Stimulated activated CD8-positive, alpha-beta memory T cell treated with anti-CD3 and anti-CD28 coated beads, Interleukin-15, amount 100 ng/mL, for 1 hour (primary cell): ENCODE measurements at places on chromosomes 11 and 22.

DNA sequence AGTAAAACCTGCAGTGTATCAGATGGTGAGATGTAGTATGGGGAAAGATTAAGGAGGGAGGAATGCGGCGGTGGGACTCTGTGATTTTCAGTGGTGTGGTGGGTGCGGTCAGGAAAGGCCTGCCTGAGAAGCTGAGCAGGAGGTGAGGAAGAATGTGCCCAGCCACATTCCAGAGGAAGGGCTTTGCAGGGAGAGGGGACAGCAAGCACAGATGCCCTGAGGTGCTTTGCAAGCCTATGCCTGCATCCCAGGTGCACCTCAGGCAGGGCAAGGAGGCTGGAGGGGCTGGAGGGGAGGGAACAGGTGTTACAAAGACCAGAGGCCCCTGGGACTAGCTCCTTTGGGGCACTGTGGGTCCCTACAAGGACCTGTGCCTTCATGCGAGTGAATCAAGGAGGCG lies 42.1 kb downstream of the MYO7A start:
- DNase-seq, result no peak

DNA sequence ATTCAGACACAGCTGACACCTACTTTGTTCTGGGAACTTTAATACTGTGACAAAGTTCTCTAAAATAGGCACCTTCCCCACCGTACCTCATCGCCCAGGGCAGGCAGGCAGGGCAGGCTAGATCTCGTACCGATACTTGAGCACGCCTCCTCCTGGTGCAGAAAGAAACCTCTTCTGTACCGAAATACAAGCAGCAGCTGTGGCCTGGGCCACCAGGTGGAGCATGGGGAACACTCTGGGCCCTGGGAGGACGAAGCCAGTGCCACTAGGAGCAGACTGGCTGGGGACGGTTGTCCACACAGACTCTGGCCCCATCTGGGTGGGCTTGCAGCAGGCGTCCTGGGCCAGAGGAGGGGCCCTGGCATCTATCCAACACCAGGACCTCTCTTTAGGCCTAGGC lies 12.8 kb downstream of the PMM1 start:
- DNase-seq, result no peak

GRCh38 chr11:86211619-86212018 lies 32.9 kb upstream of the EED start:
- DNase-seq, result no peak

GRCh38 chr11:126725521-126725920 lies 275.0 kb downstream of the KIRREL3 start:
- DNase-seq, result no peak

DNA sequence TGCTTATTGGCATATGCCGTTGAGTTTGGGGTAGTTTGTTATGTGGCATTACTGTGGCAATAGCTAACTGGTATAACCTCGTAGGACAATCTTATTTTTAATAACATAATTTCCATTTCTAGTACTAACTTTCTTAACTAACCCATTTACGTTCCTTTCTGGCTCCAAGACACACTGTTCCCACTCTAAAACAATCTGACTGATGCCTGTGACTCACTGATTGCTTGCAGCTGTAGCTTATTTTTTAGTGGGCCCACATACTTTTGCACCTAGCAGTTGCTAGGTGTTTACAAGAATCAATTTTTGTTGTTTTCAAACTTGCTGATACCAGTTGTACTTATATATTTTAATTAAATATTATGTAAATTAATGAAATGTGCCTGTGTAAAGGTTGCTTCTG lies 52.2 kb downstream of the FAT3 start:
- no peak for DNase-seq

GRCh38 chr11:134646561-134646960 lies 234.5 kb upstream of the B3GAT1 start:
- no peak for DNase-seq

- DNase-seq, result no peak
Observed at GRCh38 chr11:1478544-1478943, 8.0 kb downstream of the MOB2 start.

- DNase-seq, result no peak
Observed at GRCh38 chr11:92867913-92868619, 101.4 kb upstream of the MTNR1B start.
